ENCODE measurements at places on chromosomes 7 and 10.

GRCh38 chr10:113515161-113515560, 37.7 kb upstream of the HABP2 start:
- no peak for DNase-seq

GRCh38 chr7:135745703-135746312, 2.8 kb downstream of the FAM180A start:
- no peak for DNase-seq

- DNase-seq: no peak
Measured at GRCh38 chr7:1269336-1269890, 36.7 kb downstream of the UNCX start.

- no peak for DNase-seq
Measured at GRCh38 chr7:115864082-115864481, 166.5 kb downstream of the TFEC start.

DNA sequence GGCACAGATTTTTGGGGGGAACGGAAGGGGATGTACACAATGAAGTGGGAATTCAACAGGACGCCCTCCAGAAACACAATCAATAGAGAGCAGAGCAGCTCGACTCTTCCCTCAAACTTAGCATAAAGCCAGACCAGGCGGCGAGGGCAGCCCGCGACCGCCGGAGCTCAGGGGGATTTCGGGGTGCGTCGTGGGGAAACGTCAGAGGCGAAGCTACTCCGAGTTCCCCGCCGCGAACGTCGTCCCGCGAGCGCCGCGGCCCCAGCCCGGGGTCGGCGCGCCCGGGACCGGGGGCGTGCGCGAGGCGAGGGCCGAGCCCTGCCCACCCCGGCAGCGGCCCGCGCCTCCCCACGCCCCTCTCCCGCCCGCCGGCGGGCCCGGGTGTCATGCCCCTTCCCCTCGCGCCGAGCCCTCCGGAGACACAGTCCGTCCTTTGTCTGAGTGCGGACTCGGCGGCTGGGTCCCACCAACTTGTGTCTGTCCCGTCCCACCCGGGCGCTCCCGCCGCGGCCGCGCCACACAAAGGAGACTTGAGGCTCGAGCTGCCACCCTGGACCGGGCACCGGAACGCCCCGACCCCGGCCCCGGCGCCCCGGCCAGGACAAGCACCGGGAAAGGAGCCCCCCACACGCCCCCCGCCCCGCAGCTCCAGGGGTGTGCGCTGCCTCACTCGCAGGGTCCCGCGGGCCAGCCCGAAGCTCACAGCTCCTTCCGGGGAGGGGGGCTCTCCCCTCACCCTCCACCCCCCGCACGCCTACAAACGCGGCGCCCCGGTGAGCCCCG, 634 bp downstream of the EZH2 start:
- DNase-seq: peak; percentile 43

GRCh38 chr10:50796693-50797092, 57.0 kb downstream of the ASAH2B start:
- DNase-seq: no peak

- DNase-seq: no peak
Measured at GRCh38 chr10:97574374-97575126, 2.0 kb downstream of the ANKRD2 start.

DNA sequence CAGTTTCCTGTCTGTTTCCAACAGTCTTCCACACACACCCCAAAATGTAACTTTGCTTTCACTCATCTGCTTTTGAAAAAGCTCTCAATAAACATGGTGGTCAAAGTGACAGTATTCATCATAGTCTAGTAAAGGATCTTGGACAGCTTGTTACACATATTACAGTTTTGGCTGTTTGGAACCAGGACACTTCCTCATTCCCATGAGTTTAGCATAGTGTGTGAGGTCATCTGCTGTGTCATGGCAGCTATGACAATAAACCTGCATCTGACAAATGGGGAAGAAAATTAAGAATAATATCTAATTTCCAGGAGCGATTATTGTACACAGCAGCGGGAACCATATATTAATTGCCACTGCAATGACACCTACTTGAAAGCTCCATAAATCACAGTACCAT, 184.3 kb upstream of the SLC26A5 start:
- no peak for DNase-seq

- DNase-seq: no peak
Measured at GRCh38 chr10:26085549-26085948, 131.0 kb upstream of the GAD2 start.

- DNase-seq: no peak
Measured at GRCh38 chr7:20980232-20980631, 193.5 kb upstream of the SP8 start.

DNA sequence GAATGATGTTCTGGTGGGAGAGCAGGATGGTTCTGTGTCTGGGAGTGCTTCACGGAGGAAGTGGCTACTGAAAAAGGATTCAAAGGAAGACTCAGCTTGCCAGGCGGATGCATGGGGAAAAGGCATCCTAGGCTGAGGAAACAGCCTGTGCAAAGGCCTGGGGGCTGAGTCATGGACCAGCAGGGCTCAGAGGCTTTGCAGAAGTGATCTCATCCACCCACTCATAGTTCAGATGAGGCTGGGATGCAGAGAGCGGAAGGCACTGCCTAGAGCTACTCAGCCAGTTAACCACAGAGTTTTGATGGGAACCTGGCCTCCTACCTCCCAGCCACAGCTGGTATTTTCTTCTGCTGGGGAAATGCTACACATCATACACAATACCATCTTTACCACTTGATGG, 15.8 kb upstream of the ADAMTS14 start:
- DNase-seq: no peak

DNA sequence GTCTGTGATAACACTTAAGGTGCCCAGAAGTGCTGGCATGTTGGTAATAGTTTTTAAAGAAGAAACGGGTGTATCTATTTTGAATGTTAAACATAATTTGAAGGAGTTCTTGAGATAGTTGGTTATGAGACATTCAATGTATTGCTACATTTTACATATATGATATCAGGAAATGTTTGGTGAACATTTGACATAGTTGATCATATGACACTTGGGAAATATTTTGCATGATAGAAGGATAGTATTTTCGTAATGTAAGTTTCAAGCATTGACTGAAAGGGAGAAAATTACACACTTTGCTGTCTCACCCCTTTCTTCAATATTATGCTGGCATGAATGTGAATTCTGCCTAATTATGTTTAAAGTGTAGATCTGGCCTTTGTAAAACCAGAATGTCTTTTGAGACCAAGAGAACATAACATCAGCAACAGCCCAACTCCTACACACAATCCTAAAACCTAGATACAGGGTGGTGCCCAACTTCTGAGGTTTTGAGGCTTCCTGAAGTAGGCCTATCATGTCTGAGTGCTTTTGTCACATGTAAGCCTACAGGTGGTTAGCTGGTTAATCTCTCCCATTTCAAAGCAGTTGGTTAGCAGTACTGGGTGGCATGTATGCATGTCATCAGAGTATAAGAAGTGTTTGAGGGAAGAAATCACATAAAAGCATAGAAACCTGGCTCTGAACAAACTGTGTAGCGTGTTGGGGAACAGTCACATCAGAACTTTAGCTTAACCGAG, 2.1 kb downstream of the ADD3 start:
- peak; percentile 88 for DNase-seq

DNA sequence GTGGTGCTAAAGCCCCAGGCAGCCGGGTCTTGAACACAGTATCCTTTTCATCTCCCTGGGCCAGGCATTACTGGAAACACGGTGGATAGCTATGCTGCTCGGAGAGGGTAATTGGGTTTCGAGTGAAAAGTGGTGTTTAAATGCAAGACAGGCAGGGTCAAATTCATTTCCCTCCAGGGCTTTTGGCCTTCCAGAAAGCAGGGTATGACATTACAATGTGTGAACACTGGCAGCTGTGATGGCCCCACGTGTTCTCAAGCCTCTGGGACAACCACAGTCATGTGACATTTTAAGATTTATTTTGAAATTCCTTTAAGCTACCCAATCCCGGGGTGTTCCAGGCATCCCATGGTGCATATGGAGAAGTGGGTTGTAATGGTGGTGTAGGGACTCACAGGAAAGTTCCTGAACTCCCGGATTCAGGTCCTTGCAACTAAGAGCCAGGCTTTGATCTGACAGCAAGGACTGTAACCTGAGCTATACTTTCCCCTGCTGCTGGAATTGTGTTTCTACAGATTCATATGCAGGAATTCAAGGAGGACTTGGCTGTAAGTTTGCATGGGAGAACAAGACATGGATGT, 46.8 kb downstream of the INSYN2A start:
- no peak for DNase-seq

DNA sequence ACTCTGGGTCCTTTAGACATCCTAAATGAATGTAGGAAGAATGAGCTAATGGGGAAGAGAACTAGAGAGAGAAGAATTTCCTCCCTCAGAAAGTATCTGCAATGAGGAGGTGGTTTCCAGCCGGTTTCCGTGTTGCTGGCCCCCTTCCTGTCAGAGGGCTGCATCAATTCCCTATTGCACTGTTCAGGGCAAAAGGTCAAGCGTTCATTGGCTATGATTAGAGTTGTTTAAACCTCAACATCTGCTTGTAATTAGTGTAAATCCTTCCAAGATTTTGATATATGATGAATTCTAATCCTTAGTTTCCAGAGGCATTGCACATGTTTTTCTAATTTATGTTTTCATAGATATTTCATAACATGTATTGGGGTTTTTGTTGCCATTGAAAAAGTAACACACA, 107.3 kb upstream of the SGCE start:
- no peak for DNase-seq

DNA sequence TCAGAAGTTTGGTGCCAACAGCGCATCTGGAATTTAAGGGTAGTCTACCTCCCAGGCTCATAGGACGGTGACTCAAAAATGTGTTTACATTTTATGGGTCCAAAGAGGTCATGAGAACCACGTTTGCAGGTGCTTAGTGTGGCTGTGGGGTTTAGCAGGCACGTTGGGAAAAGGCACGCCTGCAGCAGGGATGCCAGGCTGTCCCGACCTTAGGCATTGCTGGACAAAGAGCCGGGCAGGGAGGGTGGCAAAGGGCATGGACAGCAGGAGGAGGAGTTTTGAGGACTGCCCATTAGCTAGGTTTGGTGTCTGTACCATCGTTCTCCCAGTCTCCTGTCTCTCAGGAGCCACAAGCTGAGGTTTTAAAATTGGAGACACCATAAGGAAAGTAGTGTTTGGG, 104.4 kb downstream of the TRRAP start:
- no peak for DNase-seq

- DNase-seq: no peak
Measured at GRCh38 chr10:60073781-60074656, 167.7 kb upstream of the CCDC6 start.

All from naive thymus-derived CD4-positive, alpha-beta T cell (primary cell).